ENCODE measurements at places on chromosomes 4 and X.

DNA sequence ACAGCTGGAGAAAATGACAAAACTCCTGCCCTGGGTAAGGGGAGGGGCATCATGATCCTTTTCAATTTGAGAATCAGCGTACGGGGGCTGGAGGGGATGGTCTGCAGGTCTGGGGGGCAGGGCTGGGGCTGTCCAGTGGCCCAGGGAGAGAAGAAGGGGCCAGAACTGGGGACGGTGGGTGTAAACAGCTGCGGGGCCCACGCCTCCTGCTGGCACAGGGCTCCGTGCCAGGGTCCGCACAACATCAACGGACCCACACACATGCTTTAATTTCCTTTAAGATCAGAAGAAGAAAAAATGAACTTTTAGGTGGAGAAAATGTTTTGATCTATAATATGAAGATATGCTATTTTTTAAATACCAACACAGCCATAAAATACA is 52.1 kb downstream of the PSAPL1 start:
- DNase-seq: no peak

GRCh38 chr4:83369831-83370639 is 35.4 kb upstream of the HPSE start:
- no peak for DNase-seq

DNA sequence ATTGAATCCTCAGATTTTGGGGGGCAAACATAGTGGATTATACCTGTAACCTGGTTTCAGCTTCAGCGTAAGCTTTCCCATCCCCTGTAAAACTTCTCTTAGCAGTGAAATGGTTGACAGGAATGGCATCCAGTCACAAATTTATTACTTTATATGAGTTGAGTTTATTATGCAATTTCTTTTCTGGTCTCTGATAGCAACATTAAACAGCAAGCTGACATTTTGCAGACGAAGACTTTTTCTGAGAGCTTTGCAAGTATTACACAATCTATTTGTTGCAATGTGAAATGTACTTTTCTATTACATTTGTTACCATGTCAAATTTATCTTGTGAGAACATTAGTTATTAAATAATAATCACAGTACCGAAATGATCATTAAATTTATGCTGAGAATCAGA is 60.6 kb downstream of the GSPT2 start:
- no peak for DNase-seq

- DNase-seq: no peak
These were observed 426.9 kb upstream of the EPHA5 start for GRCh38 chr4:66097218-66097617.

DNA sequence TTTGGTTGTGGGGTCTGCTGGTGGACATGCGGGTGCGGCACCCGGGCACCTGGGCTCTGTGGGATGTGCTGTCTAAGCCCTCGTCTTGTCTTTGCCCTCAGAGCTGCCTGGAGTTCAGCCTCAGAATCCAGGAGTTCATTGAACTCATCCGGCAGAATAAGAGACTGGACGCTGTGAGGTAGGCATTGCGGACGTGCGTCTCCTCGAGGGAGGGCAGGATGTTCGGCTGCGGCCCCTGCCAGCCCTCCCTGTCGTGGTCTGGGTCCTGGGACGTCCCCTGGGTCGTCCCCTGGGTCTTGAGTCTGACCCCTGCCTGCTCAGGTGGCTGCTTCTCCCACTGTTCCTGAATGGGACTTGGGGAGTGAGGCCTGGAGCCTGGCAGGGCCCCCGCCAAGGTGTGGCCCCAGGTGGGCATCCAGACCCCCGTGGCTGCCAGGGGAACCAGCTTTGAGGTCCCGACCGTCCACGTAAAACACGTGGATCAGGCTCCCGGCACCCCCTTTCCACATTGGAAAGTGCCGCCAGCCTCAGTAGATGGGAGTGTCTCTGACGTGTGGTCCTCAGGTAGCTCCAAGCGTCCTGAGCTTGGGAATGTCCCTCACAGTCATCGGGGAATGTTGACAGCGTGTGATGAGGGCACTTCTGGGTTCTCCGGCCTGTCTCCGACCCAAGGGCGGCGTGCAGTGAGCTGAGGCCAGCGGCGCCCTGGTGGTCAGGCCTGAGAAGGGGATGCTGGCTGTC is 19.3 kb upstream of the UVSSA start:
- DNase-seq: no peak

DNA sequence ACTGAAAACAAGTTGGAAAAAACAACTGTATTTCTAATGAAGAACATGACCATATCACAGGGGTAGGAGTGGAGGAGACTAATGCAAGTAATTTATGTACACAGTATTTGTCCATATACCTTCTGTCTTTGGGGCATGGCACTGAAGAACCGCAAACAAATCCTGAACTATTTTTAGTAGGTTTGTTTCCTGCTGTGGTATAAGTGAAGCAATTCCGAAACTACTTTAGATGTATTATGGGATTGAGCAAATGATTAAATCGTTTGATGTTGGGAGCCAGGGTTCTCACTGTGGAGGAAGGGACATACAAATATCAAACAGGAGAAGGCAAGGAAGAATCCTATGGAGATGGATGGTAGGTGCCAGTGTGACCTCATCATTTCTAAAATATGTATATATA is 18.9 kb upstream of the SH3KBP1 start:
- no peak for DNase-seq

DNA sequence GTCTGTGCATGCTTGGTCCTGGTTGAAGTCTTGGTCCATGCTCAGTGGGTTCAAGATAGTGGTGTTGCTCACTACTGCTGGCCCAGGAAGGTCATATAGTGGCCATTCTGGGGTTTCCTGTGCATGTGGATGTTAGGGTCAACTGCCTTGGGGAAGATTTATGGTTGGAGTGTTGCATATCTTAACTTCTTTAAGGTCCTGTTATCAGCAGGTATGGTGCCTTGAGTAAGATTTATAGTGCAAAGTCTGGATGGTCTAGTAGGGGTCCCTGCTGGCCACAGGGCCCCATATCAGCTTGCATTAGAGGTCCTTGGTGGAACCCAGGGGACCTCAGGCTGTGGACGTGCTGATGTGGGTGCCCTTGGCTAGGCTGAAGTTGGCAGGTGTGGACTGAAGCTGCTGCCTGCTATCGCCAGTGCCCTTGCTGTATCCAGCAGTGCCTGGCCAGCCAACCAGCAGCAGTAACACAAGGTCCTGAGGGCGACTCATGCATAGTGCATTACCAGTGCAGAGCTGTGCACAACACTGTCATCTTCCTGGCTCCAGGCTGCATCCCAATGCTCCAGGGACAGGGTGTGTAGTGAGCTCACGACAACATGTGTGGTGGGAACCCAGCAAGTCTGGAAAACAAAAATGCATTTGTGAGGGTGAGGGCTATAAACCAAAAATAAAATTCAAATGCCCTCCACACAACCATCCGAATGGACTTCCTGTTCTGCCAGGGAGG is 61.0 kb downstream of the BEX3 start:
- no peak for DNase-seq

GRCh38 chr4:72525938-72526337 is 43.1 kb downstream of the ADAMTS3 start:
- DNase-seq: no peak

GRCh38 chrX:38166478-38167083 is 54.1 kb downstream of the SRPX start:
- DNase-seq: peak; percentile 18

DNA sequence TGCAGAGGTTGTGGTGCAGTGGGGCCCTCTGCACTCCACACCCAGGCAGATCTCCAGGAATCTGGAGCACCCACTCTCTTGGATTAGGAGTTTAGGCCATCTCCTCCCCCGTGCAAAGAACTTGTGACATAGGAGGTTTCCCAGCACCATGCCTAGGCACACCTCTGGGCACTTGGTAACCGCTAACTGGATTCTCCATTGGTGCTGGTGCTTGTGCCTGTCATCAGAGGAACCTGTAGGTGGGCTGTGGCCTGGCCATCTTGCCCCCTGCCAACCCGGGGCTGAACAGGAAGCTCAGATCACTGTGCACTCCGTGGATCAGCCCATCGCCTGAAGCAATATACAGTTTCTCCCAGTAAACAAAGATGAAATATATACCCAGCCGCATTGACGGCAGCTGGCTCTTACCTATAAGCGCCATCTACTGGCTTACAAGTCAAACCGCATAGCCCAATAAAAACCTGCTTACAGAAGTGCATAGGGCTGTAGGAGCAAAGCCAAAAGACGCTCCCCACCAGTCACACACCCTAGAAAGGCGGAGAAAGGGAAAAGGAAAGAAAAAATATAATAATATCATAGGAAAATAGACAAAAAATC is 19.1 kb upstream of the TEX13B start:
- peak; percentile 24 for DNase-seq

GRCh38 chr4:72243641-72244040 is 211.8 kb downstream of the NPFFR2 start:
- no peak for DNase-seq

GRCh38 chr4:141884070-141884469 is 247.7 kb downstream of the IL15 start:
- DNase-seq: no peak

DNA sequence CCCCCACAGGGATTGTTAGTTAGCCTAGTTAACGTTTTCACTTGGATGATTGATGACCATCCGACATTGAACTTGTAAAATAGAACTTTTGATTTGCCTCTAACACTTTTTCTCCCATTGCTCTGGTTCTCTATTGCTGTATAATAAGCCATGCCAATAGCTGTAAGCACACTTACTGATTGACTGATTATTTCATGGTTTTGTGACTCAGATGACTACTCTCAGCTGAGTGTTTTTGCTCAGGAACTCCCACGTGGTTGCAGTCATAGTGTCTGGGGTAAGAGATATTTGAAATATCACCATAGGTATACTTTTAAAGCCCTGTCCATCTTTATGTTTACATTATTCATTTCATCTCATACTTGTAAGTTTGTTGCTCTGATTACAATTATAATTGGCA is 1285.5 kb downstream of the STIM2 start:
- DNase-seq: no peak

DNA sequence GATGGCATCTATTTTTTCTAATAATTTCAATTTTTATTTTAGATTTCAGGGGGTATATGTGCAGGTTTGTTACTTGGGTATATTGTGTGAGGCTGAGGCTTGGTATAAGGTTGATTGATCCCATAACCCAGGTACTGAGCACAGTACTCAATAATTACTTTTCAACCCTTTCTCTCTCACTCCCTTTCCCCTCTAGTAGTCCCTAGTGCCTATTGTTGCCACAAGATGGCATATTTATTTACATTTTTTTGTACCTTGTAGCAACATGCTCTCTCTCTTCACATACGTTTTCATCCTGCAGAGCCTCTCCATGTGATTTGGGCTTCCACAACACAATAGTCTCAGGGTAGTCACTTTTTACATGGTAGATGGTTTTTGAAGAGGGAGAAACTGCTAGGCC is 172.0 kb downstream of the ATOH1 start:
- no peak for DNase-seq

DNA sequence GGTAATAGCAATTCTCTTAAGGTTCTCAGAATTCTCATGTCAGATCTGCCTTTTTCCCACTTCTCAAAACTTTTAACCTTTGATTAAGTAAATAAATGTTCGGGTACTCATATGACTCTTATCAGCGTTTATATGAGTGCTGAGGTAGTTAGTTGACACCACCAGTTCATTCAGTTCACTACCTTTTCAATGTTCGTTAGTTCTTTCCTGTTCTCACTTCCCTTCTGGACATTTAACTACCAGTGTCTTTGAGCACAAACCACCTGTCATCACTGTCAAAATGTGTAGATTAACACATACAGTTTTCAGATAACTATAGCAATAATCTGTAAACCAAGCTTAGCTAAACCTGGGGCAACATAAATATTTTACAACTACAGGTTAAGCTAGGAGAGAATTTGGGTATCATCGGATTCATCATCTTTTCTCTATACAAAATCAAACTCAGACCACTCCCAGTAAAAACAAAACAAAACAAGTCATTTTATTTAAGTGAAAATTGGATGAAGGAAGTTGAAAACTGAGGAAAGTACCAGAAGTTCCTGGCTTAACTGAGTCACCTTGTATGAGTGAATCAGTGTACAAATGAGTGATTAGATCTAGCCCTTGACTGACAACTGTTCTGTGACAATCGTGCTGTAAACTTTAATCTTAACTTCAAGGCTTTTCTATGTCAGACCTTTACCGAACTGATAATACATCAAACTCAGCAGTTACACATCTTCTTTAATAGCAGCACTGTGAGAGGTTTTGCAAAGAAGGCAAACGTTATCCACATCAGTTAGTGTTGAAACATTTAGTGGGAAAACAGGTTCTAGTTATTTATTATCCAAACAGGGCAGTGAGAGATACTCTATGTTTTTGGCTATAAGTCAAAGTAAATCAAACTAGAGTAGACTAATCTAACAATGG is 41.9 kb downstream of the ARHGEF38 start:
- DNase-seq: no peak

DNA sequence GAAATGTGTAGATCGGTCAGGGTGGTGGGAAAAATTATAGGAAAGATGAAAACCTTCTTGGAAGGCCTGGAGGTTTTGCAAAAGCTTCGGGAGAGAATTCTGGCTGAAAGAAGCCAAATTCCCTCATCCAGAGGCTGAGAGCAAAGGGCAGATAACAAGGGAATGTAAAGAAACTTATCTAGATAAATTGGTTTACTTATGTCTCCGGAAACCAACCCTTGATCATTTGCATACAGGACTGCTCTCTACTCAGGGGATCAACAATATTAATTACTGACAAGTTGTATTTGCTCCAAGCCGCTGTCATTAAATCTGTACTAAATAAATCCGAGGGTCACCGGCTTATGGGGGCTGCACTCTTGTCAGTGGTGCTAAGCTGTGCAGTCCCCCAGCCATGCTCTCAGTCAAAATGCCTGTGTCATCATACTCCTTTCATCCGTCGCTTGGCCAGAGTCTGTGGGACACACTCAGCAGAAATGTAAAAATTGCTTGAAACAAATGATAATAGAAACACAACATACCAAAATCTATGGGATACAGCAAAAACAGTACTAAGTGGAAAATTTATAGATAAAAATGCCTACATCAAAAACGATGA is 715.7 kb downstream of the KCTD8 start:
- no peak for DNase-seq

DNA sequence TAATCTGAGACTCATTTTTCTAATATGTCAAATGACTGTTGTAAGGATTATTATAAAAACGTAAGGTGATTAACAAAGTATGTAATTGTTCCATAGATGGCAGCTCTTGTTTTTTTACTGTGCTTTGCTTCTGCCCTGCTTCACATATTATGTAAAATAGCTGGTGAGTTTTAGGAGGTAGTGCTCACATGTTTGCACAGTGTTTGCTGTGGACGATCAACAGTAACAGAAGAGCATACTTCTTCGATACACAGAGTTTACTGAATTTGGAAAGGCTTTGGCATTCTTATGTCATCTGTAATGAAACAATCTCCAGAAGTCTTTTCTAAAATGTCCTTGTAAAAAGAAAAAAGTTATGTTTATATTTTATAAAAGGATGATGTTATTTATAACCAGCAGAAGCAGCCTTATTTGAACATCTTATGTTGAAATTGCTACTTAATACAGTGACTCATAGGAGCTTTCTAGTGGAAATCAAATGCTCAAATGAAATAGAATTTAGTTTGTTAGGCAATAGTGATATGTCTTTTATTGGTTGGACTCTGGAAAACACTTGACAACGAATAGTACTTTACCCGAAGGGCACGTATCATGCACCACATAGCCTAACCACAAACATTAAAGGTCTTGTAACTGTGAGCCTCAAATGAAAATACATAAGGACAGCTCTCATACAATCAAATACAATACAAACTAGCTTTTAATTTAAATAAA is 1.9 kb upstream of the MTTP start:
- DNase-seq: no peak

GRCh38 chr4:40953283-40954087 is 203.7 kb downstream of the NSUN7 start:
- no peak for DNase-seq

- no peak for DNase-seq
These were observed 71.4 kb downstream of the SNCA start for GRCh38 chr4:89765528-89765927.

- no peak for DNase-seq
These were observed 237.7 kb upstream of the TLL1 start for GRCh38 chr4:165635381-165635780.

GRCh38 chr4:24282446-24282845 is 301.9 kb downstream of the DHX15 start:
- no peak for DNase-seq
